ENCODE measurements at places on chromosomes 1 and 21.

GRCh38 chr1:215824245-215824644, 257.1 kb downstream of the KCTD3 start:
- no peak for DNase-seq

DNA sequence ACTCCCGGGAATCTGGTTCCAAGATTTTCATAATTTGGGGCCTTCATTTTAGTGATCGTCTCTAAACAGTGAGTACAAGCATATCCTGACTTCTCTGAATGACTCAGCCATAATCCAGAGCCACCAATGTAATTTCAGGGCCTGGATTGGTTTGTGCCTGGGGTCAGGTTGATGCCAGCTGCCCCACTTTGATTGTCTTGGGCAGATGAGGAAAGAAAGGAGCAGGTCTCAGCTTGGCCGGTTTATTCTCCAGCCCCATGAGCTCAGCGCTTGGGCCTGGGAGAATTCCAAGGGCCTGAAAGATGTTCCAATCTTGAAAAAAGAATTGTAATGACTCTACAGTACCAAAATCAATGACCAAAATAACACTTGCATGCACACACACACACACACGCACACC, 71.2 kb upstream of the ECE1 start:
- DNase-seq: no peak

DNA sequence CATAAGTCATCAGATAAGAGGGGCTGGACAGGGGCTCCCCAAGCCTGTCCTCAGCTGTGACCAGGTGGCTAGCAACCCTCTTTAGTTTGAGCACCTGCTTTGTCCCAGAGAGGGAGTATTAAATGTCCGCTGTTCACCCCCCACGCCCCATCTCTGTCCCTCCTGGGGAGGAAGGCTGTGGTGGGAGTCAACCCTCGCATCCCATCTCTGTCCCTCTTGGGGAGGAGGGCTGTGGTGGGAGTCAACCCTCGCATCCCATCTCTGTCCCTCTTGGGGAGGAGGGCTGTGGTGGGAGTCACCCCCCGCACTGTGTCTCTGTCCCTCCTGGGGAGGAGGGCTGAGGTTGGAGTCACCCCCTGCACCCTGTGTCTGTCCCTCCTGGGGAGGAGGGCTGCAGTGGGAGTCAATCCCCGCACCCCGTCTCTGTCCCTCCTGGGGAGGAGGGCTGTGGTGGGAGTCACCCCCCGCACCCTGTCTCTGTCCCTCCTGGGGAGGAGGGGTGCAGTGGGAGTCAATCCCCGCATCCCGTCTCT, 72.6 kb upstream of the ABCG1 start:
- no peak for DNase-seq

DNA sequence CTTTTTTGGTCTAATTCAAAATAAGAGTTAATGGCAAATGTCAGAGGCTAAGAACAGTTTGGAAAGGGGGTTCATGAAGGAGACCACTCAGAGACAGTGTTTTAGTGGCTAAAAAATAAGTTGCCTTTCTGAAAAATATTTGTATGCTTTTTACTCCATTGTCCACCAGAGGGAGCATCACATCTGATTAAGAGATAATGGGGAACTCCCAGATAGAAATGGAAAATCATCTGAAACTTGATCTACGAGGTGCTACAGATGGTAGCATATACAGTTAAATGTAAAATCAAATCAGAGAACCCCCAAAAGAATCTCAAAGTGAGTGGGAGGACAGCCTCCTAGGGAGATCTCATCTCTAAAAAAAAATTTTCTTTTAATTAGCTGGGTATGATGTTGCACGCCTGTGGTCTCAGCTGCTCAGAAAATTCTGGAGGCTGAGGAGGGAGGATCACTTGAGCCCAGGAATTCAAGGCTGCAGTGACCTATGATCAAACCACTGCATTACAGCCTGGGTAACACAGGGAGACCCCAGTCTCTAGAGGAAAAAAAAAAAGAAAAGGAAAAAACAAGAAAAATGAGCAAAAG, 9.7 kb downstream of the SMYD3 start:
- no peak for DNase-seq

DNA sequence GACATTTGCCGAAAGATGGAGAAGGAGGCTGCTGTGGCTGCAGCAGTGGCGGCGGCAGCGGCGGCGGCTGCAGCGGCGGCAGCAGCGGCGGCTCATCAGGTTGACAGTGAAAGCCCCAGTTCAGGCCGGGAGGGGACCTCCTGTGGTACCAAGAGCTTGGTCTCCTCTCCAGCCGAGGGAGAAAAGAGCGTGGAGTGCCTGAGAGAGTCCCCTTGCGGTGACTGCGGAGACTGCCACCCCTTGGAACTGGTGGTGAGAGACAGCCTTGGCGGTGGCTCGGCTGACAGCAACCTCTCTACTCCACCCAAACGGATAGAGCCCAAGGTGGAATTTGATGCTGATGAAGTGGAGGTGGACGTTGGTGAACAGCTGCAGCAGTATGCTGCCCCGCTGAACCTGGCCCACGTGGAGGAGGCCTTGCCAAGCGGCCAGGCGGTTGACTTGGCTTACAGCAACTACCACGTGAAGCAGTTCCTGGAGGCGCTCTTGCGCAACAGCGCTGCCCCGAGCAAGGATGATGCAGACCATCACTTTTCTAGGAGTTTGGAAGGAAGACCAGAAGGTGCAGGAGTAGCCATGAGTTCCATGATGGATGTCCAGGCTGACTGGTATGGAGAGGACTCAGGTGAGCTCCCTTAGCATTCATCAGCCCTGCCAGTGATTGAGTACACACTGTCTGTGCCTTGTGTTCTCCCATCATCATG, 6.3 kb downstream of the ZBTB8B start:
- DNase-seq: no peak

GRCh38 chr21:37074546-37074945, 1.5 kb downstream of the TTC3 start:
- no peak for DNase-seq

GRCh38 chr1:181251713-181252075, 163.2 kb downstream of the IER5 start:
- DNase-seq: no peak

- no peak for DNase-seq
These were observed 1.4 kb downstream of the C1orf94 start for GRCh38 chr1:34178072-34178471.

DNA sequence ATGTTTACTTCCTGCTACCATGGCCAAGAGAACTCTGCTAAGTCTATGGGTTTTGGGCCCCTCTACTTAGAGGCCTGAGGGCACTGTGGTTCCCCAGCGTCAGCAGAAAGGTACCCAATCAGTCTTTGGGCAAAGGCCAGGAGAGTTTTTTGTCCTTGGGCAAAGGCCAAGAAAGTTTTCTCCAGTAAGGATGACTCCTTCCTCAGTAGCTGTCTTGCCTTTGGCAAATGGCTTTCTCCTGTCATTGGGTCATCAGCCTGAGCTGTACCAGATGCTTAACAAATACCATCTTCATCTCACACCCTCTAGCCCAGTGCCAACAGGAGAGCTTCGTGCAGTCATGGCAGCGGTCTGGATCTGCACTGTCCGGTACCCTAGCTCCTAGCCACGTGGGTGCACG, 199.3 kb upstream of the TMEM51 start:
- no peak for DNase-seq

GRCh38 chr1:244461245-244462071, at the start of gene CATSPERE:
Gene CATSPERE (plus strand): TSS chr1:244461273. CDS start chr1:244461430, 157 bp downstream.
- DNase-seq: peak; percentile 70

GRCh38 chr1:193069748-193070385, 10.5 kb downstream of the RO60 start:
- DNase-seq: no peak

DNA sequence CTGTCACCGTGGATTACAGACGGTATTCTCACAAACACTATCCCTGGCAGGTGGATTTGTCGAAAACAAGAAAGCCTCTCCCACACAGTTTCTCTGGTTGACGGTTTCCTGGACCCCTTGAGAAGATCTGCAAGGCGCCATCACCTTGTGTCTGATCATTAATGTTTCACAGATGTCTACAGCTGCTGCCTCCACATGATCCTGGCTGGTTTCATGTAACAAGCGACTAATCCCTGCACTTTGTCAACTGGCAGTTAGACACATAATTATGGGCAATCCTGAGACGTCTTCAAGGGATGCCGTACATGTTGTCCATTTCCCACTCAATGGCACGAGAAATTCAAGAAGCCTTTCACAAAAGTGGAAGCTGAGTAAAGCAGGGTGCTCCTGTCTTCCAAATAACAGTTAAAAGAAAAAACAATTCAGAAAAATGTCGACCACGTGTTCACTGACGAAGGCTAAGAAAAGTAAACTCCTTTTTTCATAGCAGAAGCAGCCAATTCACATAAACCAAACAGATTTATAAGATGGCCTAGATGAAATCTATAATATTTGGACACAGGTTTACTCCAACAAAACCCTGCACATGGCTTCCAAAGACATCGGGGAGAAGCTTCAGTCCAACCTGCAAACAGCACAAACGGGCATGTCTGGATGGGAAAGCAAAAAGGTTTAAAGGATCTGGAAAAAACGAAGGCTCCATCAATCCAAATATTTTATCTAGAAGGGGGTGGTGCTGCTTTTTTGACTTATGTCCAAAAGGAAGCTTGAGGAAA, 52.2 kb downstream of the CAPZB start:
- no peak for DNase-seq

- peak; percentile 41 for DNase-seq
These were observed 110.1 kb upstream of the VAV3 start for GRCh38 chr1:108075055-108075454.

- DNase-seq: peak; percentile 63
These were observed 107.8 kb upstream of the TARDBP start for GRCh38 chr1:10904396-10905358.

- DNase-seq: no peak
These were observed 6.3 kb downstream of the CLDN8 start for GRCh38 chr21:30209601-30210000.

DNA sequence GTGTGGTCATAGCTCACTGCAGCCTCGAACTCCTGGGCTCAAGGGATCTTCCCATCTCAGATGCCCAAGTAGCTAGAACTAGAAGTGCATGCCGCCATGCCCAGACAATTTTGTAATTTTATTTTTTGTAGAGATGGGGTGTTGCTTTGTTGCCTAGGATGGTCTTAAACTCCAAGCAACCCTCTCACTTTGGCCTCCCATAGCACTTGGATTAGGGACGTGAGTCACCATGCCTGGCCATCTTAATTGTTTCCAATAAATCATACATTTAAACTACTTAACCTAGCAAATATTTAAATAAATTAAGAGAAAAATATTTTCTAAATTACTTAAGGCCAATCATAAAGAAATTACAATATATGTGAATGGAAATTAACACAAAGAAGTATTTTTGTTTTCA, 35.1 kb upstream of the ADGRL4 start:
- no peak for DNase-seq

DNA sequence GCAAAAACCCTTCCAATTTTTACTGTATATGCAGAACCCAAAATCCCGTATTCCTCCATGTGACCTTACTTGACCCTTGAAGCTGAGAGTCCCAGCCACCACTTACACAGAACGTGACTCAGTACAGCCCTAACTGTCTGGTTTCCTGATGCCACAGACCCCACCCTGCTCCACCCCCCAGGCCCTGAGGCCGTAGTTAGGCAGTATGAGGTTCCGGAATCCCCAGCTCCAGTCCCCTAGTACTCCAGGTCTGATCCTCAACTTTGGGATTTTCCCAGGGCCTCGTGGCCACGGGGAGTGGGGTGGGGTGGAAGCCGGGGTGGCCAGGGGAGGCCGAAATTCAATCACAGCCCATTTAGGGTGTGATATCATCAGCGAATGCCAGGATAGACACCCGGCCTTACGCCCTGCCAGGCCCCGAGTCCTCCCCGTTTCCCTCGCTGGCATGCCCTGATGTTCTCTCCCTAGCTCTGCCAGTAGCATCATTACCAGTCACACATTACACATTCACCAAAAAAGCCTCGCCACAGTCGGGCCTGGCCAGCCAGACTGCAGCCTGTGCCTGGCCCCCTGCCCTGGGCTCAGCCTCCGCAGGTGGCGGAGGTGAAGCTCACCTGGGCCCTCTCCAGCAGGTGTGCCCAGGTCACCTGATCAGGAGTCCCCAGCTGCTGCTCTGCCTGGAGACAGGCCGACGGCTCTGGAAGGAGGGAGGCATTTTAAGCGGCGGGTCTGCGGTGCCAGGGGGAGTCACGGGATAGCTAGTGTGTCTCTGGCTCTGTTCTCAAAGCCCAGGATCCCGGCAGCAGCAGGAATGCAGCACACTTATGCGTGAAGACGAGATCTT, 70.8 kb downstream of the SCCPDH start:
- no peak for DNase-seq

DNA sequence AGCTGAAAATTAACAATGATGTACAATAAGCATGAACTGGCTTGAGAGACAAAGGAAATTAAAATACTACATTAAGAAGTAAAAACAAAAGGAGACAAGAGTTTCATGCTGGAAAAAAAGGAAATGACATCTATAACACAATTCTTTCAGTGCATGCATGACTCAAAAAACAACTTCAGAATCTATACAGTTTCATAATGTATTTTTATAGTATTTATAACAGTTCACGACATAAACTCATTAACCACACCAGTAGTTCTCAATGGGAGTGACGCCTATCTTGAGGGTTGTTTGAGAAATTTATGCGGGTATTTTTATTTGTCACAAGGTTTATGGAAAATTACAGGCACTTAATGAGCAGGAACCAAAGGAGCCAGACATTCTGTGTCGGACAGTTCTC, 168.5 kb downstream of the SMYD3 start:
- no peak for DNase-seq

- no peak for DNase-seq
These were observed 21.0 kb downstream of the C1orf87 start for GRCh38 chr1:60052601-60053000.

DNA sequence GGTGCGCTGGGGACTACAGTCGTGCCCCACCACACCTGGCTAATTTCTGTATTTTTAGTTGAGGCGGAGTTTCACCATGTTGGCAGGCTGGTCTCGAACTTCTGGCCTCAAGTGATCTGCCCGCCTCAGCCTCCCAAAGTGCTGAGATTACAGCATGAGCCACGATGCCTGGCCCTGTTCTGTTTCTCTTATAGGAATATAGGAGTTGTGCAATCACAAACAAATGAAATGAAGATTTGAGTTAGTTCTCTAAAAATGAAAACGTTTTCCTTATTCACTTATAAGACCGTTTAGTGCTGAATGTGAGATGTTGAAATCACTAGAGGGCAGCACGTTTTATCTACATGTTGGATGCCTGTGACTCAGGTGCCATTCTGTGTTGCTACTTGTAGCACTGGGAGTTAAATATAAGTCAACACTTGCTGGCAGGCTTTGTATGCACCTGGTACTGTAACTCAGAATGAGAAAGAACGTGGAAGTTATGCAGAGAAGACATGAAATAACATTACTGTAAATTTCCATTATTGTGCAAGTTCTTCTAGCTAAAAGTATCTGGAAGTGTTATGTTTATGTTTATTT, 45.8 kb downstream of the MIGA1 start:
- no peak for DNase-seq

GRCh38 chr1:157144509-157144908, 6.3 kb upstream of the ETV3 start:
- DNase-seq: no peak

GRCh38 chr21:38770660-38771059, 35.1 kb upstream of the ETS2 start:
- DNase-seq: no peak
